Activated CD8-positive, alpha-beta memory T cell treated with anti-CD3 and anti-CD28 coated beads for 1 hour (primary cell): ENCODE measurements at places on chromosomes 2 and 18.

DNA sequence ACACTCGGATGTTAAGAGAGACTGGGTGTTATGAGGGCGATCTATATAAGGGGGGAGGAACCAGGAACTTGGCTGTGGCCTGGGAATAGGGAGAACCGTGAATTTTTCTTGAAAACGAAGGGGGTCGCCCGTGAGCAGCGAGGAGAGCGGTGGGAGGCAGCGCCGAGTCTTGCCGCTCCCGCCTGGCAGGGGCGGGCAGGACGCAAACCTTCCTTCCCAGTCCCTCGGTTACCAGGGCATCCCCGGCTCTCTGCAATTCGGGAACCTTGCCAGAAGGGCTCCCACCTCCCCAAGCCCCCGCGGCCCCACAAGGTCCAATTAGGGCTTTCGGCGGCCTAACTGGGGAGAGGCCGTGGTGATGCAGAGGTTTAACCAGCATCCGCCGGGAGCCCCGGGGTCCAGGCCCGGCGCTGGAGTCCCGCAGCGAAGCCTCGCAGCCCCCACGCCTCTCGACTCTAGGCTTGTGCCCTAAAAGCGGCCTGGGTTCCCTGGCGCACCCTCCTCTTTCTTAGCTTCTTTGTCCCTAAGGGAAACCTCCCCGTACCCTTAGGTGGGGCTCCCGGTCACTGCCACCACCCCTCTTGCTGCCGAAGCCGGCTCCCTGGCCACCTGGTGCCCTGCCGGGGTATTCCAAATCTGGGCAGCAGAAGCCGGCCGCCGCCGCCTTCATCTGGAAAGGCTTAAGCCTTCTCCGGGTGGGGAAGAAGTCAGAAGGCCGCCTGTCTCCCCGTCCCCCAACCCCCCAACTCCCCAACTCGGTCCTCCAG, 680 bp upstream of the FHOD3 start:
- DNase-seq = no peak

DNA sequence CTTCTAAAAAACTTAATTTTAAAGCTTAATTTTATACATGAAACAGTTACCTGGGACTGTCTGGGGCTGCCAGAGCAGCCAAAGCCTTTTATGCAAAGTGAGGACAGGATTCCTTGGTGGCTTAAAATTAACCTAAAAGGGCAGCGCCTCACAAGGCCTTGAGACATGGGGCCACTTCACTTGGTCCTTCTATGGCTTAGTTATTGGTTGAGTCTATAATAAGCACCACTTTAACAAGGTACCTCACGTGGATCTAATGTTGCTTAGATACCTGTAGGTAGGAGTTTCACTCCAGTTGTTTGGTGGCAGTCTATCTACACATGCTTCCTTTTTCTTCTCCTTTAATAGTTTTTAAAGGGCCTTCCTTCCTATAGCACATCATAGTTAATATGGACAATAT, 51.6 kb downstream of the EIF2AK3 start:
- no peak for DNase-seq

GRCh38 chr2:151979694-151980093, 119.2 kb downstream of the CACNB4 start:
- no peak for DNase-seq

DNA sequence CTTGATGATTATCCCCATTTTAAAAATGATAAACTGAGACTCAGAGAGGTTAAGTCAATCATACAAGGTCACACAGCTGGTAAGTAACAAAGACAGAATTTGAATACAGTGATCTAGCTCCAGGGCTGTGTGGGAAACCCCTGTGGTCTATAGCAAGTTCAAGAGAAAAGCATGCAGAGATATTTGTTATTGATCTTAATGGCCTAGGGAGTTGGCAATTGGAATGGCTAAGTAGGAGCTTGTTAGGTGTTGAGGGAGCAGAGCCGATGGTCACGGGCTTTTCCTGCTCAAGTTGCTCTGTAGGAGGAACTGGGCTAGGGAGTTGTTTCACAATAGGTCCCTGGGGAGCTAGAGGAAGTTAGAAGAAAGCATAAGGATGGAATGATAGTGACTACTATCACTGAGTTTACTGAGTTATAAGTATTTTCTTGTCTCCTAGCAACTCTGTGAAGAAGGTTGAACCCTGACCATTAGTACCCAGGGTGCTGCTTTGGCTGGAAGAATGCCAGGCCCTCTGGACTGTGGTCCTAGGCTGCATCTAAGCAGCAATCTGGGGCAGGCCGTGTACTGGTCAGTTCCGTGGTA, 30.0 kb downstream of the RNF125 start:
- DNase-seq = no peak

- no peak for DNase-seq
These were observed 135.9 kb downstream of the RHBDD1 start for GRCh38 chr2:226971770-226972169.
